HAP-1 (cell line): ENCODE measurements at places on chromosomes 3 and 15.

- no peak for DNase-seq
Measured at GRCh38 chr3:65995030-65995429, 43.7 kb downstream of the MAGI1 start.

DNA sequence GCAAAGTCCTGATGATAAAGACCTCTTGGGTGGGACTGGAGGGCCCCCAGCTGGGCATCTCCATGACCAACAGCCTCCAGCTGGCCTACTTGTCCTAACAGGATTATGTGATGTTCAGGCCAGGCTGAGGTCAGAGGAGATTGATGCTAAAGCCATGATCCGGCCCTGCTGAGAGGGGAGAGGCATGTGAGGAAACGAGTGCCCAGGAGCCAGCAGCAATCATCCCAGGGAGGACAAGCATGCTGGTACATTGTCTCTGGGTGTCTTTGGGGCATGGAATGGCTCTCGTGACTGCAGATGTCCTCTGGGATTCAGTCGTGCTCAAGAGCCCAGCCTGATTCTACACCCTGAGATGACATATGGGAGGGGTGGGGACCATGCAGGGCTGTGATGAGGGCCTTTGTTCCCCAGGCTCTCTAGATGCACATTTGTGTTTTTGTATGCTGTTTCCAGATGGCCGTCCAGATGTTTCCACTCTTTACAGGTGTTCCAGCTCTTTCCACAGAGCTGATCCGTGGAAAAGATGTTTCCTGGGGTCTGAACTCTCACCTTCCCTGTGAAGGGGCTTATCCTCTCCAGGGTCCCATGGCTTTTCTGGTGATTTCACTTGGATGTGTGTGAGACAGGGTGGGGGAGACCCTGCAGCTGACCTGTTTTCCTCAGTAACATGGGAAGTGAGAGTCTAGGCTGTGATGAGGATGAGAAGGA is 20.2 kb downstream of the SLC24A1 start:
- no peak for DNase-seq

DNA sequence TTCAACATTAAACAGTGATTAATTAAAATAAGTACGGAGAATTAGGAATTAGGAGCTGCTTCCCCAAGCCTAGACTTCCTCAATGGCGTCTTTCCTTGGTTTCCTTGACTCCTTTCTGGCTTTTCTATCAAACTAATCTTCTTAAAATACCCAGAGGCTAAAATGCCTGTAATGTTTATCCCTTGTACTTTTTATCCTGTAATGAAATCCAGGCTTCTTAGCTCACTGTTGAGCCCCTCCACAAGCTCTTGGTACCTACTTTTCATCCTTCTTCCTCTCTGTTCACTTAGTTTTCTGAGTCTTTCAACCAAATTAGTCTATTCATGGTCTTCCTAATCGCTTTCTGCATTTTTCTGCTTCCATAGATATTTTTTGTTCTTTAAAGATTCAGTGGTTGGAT is 6.9 kb upstream of the UBE2E1 start:
- no peak for DNase-seq

- peak; percentile 45 for DNase-seq
Measured at GRCh38 chr15:88542342-88542733, 4.1 kb downstream of the DET1 start.

DNA sequence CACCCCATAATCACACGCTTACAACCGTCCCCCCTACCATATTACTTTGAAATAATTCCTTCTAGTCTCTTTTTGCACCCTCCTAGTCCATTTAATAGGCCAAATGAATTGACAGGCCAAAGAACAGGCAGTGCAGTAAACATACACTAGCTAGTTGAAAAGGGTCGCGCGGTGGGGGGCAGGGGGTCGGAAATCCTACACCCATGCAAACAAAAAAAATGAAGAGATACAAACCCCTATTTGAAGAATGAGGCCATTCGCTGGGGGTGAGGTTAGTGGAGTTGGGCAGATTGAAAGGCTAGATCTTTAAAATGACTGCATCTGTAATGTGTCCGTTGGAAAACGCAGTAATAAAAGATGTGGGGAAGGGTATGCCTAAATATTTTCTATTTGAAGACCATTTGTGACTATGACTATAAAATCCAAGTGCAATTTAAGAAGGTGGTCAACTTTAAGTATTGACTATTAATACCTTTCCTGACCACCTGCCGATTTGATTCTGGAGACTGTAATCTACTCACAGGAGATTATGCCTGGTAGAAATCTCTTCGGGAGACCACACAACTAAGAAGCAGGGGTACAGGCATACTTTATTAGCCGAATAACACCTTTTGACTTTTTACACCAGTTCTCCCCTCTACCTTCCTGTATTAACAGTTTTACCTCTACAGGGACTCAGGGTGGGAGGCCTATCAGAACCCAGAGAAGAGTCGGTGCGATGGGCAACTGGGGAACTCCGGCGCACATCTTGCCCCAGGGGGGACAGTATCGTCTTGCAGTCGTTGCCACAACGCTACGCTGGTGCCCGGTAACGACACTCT is 762 bp upstream of the ARL6 start:
- peak; percentile 59 for DNase-seq

DNA sequence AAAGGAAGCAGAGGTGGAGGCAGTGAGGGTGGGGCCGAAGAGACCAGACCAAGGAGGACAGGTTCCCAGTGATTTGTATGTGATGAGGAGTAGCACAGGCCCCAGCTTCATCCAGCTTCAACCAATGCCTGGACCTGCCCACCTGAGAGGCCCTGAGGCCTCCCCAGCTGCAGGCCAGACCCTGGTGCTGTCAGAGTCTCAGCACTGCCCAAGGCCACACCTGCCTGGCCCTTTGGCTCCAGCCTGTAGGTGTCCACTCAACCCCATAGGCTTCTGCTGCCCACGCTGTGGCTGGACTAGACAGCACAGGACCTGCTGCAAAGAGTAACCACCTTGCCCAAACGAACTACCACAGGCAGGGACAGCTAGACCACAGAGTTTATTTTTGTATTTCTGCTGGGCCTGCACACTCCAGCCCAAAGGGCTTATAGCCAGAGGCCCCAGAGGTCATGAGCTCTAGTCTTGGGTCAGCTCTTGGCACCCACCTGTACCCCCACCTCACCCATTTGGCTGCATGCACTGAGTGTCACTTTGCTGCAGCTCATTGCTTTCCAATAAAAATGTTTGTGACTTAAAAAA is 81.9 kb upstream of the CDV3 start:
- DNase-seq, result no peak

DNA sequence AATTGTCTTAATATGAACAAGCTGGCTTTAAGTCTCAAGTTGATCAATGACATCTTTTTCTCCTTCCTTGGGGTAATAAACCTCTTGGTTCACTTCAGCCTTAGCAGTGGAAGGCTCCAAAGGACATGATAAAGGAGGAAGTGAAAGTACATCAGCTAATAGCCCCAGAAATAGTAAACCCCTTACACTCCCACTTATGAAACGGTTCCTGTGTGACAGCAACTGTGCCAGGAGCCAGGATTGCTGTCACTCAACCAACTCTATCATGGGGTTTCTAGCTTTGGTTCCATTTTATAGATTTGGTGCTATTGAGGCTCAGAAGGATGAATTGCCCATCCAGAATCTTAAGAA is 216.7 kb downstream of the ABHD5 start:
- no peak for DNase-seq

- DNase-seq, result no peak
Measured at GRCh38 chr3:10833855-10834414, 17.9 kb downstream of the SLC6A11 start.

DNA sequence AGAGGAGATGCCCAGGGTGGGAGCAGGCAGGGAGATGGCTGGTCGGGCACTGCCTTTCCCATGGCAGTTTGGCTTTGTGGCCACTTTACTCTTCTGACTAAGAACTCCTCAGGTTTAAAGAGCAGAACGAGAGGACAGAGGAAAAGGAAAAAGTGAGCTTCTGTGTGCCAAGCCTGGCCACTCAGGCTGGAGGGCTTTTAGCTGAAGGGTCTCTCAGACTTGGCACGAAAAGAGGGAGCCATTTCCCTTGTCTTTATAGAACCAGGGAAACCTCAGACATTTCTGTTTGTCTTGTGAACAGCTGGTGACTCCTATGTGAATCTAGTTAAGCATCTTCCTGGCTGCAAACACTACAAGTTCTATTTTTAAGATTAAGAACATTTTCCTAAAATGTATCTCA is 23.3 kb upstream of the PSMD6 start:
- DNase-seq, result no peak

DNA sequence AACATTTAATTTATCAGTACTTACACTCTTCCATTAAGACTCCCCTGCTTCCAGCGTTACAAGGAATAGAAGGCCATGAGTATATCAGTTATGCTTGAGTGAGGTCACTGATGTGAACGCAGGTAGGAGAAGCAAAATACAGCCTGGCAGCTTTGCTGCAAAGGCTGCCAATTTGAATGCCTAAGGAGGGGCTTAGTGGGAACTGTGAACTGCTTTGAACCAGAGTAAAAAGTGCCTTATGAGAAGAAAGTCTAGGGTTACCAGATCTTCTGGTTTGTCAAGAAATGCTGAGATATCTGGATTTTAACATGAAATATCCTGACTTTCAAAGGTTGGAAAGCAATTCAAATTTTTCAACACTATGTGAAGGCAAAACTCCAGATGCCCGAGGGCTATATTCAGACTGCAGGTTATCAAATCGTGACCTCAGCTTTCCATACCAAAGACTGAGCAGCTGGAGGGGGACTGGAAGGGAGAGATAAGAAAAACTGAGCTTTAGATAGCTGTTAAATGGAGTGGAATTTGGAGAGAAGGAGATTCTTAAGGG is 446.3 kb upstream of the NECTIN3 start:
- no peak for DNase-seq

GRCh38 chr3:116285781-116286421 is 159.4 kb downstream of the LSAMP start:
- DNase-seq, result no peak

GRCh38 chr15:33344111-33344510 is 33.3 kb downstream of the RYR3 start:
- no peak for DNase-seq

- DNase-seq, result no peak
Measured at GRCh38 chr3:150764967-150765366, 2.0 kb upstream of the SIAH2 start.

DNA sequence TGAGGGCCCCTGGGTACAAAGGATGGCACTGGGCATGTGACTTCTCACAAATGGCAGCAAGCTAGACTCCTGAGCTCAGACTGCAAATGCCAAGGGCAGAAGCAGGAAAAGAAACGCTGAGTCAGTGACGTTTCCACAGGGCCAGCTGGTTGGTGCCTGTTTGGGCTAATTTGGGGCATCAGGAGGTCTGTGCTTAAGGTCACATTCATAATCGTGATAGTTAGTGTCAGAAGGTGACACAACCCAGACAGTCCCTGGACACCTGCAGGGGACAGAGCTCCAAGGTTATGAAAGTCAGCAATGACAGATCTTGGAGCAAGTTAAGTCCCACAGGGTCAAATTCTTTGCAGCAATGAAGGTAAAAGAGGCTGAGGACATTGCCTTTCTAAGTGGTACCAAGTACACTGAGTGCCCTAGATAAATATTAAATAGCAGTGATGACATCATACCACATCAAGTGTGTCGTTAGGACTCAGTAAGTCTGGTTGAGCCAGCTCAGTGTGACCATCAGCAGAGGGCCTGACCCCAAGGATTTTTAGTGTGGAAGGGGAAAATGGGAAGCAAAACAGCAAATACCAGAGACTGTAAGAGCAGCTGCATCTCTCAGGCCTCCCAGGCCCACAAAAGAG is 556.9 kb upstream of the CFAP20DC start:
- DNase-seq, result no peak

DNA sequence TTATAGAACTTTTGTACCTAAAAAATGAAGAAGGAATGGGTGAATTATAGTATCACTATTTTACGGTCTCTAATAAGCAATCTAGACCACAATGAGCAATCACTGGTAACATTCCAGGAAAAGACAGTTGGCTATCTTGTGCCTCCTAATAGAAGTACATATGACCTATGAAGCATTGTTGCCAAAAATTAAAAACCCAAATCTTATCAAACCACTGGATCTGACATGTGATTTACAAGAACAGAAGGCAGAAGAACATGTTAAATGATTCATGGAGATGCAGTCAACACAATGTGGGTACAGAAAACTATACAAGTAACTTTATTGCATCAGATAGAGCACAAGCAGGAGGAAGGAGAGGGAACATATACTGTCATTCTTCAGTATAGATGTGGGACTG is 14.5 kb upstream of the HYKK start:
- no peak for DNase-seq

DNA sequence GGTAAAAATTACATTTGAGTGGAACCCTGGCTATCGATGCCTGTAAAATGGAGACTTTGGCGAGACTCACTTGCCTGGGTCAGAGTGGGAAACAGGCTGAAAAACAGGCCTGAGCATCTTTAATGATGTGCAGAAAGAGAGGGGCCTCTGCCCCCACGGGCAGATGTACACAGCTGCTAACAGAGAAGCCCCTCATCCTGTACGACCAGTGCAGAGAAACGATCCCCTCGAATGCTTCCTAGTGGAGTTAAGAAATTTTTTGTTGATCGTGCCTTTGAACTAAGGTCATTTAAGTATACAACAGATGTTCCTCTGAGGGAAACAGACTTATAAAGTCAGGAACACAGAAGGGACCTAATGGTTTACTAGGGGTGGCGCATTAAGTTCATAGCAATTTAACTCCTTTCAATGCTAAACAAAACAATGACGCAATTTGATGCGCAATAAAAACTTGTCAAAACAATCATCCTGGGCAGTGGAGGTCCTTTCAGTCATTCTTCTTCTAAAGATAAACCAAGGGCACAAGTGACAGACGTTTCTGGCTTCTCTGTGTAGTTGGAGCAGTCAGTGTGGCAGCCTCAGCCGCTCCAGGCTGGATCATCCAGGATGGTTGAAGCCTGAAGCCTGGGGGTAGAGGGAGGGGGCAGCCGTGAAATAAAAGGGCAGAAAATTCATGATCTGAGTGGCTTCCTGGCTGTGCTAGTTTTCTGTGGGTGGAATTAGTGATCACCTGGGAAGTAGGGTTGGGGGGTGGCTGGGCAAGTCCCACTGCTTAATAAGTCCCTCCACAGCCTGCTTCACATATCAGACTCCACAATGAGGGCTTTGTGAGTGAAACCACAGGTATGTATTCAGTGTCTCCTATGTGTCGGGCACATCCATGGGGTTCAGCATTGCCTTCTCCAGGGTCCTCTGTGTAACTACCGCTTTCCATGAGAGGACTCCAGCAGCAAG is 50.8 kb upstream of the MRPS22 start:
- DNase-seq, result no peak
